ENCODE measurements at places on chromosomes 11 and 22.

- DNase-seq = no peak
These were observed 911.9 kb downstream of the METTL15 start for GRCh38 chr11:29019960-29020683.

DNA sequence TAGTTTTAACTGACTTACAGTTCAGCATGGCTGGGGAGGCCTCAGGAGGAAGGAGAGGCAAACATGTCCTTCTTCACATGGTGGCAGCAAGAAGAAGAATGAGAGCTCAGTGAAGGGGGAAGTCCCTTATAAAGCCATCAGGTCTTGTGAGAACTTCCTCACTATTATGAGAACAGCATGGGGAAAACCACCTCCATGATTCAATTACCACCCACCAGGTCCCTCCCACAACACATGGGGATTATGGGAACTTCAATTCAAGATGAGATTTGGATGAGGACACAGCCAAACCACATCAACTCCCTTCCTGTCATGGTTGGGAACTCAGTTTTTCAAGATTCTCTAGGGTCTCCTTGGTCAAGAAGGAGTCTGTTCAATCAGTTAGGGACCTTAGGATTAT is 432.9 kb upstream of the CNTN5 start:
- DNase-seq = no peak

DNA sequence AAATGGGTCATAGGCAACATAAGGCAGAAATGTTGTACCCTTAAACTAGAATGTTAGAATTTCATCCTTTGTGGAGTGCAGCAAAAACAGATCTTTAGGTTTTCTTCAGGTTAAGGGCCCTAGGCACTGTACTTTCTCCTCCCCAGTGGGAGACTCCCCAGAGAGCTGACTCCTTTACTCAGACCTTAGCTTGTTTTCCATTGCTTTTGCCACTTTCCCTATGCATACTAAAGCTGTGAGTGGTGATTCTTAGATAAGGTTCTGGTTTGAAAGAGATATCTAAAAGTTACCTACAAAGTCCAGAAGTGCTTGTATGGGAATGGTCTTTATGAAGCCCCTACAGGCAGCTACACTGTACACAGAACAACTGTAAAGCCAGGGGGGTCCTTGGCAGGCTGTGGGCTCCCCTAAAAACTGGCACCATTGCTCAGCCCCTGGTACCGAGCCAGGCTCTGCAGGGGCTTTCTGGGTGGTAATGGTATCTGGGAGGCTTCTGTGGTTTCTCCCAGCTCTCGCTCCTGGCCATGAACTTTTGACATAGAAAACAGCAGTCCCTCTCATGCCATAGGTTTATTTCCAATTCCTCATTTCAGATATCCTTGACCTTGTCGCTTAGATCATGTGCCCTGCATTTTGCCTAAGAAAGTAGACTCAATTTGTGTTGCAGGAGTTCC is 23.2 kb downstream of the AMOTL1 start:
- DNase-seq = no peak

- DNase-seq = no peak
These were observed 28.4 kb downstream of the NAP1L4 start for GRCh38 chr11:2963761-2964160.

DNA sequence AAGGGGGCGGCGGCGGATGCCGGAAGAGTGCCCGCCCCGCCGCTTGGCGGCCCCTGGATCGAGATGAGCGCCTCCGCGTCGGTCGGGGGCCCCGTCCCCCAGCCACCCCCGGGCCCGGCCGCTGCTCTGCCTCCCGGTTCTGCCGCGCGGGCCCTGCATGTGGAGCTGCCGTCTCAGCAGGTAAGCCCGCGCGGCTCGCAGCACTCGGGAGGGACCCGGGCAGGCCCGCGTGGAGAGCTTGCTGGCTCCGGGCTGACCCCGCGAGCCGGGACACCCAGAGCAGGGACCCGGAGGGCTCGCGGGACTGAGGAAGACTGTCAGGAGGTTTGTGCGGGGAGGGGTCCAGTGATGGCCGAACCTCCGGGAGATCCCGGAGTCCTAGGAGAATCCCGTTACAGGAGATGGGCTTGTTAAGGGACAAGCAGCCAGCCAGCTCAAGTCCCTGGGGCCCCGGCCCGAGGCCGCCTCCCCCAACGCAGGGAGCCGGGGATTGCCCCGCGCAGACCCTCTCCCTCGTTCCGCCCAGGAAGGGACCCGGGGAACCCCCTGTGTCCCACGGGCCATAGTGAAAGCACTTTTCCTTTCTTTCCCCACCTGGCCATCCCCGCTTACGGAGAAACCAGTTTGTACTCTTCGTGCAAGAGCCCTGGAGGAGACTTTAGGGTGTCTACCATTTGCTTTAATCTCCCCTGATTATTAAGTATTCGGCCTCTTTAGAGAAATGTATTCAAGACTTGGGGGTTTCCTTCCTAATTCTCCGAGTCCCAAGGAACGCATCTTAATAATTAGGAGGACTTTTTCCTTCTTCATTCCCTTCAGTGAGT is 547 bp downstream of the UVRAG start:
- DNase-seq = no peak

All from skeletal muscle cell (primary cell).